ENCODE measurements at places on chromosomes 16 and 17.
A peak's percentile ranks its signal among the peaks of the same experiment; 100 is the strongest.

- peak; percentile 72 for DNase-seq
- no peaks in the 10 kb centered on the region for H3K36me3 ChIP-seq
- no peaks in the 10 kb centered on the region for H3K27me3 ChIP-seq
- H3K27ac ChIP-seq: peak overlapping the region; percentile 11
Observed at GRCh38 chr17:82283208-82283749, 9.8 kb upstream of the CSNK1D start.

GRCh38 chr16:22660441-22661160 is 149.9 kb downstream of the NPIPB5 start:
- H3K4me1 ChIP-seq: no peaks in the 10 kb centered on the region
- no peak for DNase-seq
- H3K27me3 ChIP-seq: peaks cover 5% of the 10 kb centered on the region
- H3K4me3 ChIP-seq: no peak overlapping the region
- no peak overlapping the region for H3K27ac ChIP-seq
- no peaks in the 10 kb centered on the region for H3K36me3 ChIP-seq

GRCh38 chr17:55830699-55831471 is 80.0 kb downstream of the PCTP start:
- no peak overlapping the region for H3K4me3 ChIP-seq
- no peak for DNase-seq

DNA sequence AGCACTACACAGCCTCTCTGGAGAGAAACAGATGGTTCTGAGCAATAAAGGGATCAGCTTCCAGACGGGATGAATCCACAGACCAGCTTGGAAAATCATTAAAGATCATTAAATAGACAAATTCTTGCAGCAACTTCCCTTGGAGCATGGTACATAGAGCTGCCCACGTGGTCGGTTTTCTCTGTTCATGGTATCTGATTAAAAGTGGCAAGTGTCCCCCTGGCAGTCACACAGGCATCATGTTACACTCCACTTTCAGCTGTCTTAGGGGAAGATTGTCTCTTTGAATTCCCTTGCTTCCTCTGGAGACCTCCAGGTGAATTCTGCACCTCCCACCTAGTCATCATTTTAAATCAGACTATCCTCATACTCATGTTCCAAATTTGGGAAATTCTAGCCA is 92.2 kb upstream of the CACNG3 start:
- DNase-seq: no peak
- no peak overlapping the region for H3K27ac ChIP-seq
- no peaks in the 10 kb centered on the region for H3K27me3 ChIP-seq
- peaks cover 29% of the 10 kb centered on the region for H3K36me3 ChIP-seq
- H3K4me1 ChIP-seq: peaks cover 23% of the 10 kb centered on the region

GRCh38 chr16:82801361-82801760 is 174.6 kb downstream of the CDH13 start:
- no peak for DNase-seq
- H3K27me3 ChIP-seq: no peaks in the 10 kb centered on the region
- H3K4me3 ChIP-seq: no peak overlapping the region
- no peak overlapping the region for H3K27ac ChIP-seq

GRCh38 chr17:40419559-40420331 is 2.0 kb upstream of the TOP2A start:
- H3K4me1 ChIP-seq: peaks cover 31% of the 10 kb centered on the region
- DNase-seq: no peak
- H3K4me3 ChIP-seq: no peak overlapping the region
- H3K27ac ChIP-seq: peak overlapping the region; percentile 15
- peaks cover 3% of the 10 kb centered on the region for H3K27me3 ChIP-seq

GRCh38 chr16:75615619-75616018 is 7.5 kb downstream of the ADAT1 start:
- no peak overlapping the region for H3K4me3 ChIP-seq

DNA sequence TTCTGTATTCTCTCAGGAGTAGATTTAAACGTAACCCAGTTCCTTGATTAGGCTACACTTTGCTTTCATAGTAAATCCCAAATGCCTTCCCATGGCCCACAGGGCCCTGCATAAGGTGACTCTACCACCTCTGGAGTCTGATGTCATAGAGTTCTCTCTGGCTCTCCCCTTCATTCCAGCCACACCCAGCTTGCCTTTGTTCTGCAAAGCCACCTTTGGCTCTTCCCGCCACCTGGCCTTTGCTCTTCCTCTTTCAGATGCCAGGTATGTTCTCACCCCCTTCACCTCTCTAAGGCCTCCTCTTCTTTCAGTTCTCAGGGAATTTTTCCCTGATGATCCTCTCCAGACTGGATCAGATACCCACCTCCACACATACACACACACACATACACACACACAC is 141.3 kb upstream of the HSBP1 start:
- no peak for DNase-seq
- no peak overlapping the region for H3K4me3 ChIP-seq
- no peaks in the 10 kb centered on the region for H3K4me1 ChIP-seq
- no peaks in the 10 kb centered on the region for H3K36me3 ChIP-seq
- no peak overlapping the region for H3K27ac ChIP-seq

DNA sequence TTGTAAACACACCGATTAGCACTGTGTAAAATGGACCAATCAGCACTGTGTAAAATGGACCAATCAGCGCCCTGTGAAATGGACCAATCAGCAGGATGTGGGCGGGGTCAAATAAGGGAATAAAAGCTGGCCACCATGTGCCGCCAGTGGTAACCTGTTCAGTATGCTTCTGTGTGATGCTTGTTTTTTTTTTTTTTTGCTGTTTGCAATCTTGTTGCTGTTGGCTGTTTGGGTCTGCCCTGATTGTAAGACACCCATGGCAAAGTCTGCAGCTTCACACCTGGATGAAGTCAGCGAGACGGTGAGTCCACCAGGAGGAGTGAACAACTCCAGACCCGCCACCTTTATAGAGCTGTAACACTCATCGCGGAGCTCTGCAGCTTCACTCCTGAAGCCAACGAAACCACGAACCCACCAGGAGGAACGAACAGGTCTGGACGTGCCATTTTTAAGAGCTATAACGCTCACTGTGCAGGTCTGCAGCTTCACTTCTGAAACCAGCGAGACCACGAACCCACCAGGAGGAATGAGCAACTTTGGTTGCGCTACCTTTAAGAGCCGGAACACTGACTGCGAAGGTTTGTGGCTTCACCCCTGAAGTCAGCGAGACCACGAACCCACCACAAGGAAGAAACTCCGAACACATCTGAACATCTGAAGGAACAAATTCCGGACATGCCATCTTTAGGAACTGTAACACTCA is 85.0 kb upstream of the MED9 start:
- H3K27me3 ChIP-seq: peaks cover 15% of the 10 kb centered on the region
- peaks cover 43% of the 10 kb centered on the region for H3K4me1 ChIP-seq
- DNase-seq: peak; percentile 55
- H3K4me3 ChIP-seq: peak overlapping the region; percentile 63
- H3K36me3 ChIP-seq: no peaks in the 10 kb centered on the region
- H3K27ac ChIP-seq: peak overlapping the region; percentile 73

GRCh38 chr17:56913353-56913866 is 439 bp downstream of the TRIM25 start:
- DNase-seq: no peak
- no peaks in the 10 kb centered on the region for H3K27me3 ChIP-seq
- H3K4me3 ChIP-seq: peak overlapping the region; percentile 97
- H3K27ac ChIP-seq: peak overlapping the region; percentile 86
- H3K4me1 ChIP-seq: peaks cover 71% of the 10 kb centered on the region

DNA sequence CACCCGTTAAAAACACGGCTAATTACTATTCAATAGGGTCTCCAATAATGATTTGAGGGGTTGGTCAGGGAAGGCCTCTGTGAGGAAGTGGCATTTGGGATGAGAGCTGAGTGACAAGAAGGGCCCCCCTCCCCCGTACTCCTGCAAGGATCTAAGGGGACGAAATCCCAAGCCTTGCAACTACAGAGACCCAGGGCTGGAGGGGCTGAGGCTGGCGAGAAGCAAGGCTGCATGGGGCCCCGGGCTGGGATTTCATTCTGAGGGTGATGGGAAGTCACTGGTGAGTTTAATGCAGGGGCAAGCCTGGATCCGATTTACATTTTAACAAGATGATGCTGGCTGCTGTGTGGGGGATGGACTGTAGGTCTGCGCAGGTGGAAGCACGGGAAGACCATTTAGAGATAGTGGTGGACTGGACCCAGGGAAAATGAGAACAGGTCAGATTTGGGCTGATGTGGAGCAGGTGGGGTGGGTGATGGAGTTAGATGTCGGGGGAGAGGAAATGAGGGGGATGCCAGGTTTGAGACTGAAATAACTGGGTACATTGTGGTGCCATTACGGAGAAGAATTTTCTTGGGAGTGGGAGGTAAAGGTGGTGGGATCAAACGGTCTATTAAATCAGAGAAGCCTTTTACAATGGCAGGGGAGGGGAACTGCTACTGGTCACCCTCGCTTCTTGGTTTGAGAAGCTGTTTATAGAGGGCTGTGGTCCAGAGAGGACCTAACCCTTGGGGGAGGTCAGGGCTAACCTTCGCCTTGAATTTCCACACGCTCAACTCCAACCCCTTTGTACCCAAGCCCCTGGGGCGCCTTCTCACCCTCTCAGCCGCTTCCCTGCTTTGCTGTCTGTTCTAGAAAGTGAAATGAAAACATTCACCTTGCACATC is 932 bp upstream of the MYBBP1A start:
- DNase-seq: no peak
- H3K4me3 ChIP-seq: peak overlapping the region; percentile 95
- peaks cover 28% of the 10 kb centered on the region for H3K4me1 ChIP-seq
- peaks cover 26% of the 10 kb centered on the region for H3K36me3 ChIP-seq

Measured in activated naive CD8-positive, alpha-beta T cell treated with anti-CD3 and anti-CD28 coated beads, Interleukin-2, amount 50 U/mL, for 24 hours (primary cell).